ENCODE measurements at places on chromosomes 16 and 17.

GRCh38 chr17:57916925-57917858 lies 38.0 kb downstream of the CUEDC1 start:
- no peak for DNase-seq

GRCh38 chr17:37360632-37361031 lies 15.2 kb upstream of the C17orf78 start:
- DNase-seq: no peak

DNA sequence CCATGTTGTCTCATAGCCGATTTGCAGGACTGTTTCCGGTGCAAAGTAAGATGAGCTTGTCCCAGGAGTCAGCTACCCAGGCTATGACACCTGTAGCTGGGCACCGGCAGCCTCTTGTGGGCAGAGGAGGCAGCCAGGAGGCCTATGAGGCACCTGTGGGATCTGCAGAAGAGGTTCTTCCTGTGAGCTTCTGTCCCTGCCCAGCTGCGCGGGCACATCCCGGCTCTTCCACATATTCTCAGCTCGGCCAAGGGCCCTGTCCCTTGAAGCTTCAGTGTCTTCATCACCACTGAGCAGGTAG lies 21.3 kb upstream of the CAPN15 start:
- DNase-seq: no peak

DNA sequence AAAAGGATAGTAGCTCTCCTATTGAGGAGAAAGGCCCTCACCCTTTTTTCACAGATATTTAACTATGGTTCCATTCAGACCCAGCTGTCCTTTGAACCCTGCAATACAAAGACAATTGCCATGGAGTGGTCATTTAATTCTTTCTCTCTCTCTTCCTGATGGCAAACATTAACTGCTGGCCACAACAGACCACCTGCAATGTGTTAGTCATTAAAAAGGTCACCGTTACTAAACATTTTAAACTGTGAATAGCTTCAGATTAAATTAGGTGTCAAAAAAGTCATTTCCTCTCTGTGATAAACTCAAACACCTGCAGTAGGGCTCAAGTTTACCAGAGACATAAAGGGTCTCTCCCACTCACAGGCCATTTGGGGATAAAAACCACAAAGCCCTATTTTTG lies 697.2 kb downstream of the TOX3 start:
- no peak for DNase-seq

- no peak for DNase-seq
These were observed 233.3 kb downstream of the XYLT1 start for GRCh38 chr16:17237350-17237944.

DNA sequence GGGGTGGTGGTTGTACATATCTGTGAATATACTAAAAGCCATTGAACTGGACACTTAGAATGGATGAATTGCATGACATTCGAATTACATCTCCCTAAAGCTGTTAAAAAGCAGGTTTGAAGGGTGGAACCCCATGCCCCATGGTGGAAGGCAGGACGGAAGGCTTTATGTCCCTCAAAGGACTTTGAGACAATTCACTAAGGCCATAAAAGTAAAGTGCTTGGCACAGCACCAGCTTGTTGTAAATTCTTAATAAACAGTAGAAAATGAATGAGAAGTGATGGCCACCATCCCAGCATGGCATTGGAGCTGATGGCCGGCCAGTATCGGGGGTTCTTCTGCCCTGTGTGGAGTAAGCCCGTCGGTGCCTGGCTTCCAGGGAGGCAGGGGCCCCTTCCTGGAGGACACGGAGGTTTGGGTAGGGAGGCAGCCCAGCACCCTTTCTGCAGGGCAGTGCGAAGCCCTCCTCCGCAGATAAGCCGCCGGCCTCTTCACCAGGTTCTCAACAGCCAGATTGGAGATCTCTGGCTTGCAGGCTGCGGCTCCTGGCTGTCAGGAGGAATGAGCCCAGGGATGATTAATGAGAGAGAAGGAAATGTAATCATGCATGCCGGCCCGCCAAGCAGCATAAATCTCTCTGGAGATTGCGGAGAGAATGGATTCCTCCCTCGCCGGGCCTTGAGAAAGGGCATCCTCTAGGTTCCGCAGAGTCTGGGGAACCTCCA lies 346.9 kb downstream of the FOXL1 start:
- DNase-seq: no peak

GRCh38 chr17:42404326-42405055 lies 16.2 kb upstream of the STAT3 start:
- DNase-seq: no peak

Measured in stimulated activated CD4-positive, alpha-beta T cell treated with anti-CD3 and anti-CD28 coated beads, Interleukin-1b, Interleukin-23, amount 100 ng/mL, for 1 hour (primary cell).